ENCODE measurements at places on chromosomes 7 and 10.

- no peak for DNase-seq
Measured at GRCh38 chr7:22884911-22885788, 62.5 kb upstream of the TOMM7 start.

- DNase-seq: no peak
Measured at GRCh38 chr10:5582736-5583135, 58.0 kb downstream of the CALML3 start.

GRCh38 chr10:12594448-12594944 is 245.1 kb downstream of the CAMK1D start:
- DNase-seq: no peak

GRCh38 chr10:114115661-114116445 is 58.1 kb downstream of the CCDC186 start:
- DNase-seq: no peak

DNA sequence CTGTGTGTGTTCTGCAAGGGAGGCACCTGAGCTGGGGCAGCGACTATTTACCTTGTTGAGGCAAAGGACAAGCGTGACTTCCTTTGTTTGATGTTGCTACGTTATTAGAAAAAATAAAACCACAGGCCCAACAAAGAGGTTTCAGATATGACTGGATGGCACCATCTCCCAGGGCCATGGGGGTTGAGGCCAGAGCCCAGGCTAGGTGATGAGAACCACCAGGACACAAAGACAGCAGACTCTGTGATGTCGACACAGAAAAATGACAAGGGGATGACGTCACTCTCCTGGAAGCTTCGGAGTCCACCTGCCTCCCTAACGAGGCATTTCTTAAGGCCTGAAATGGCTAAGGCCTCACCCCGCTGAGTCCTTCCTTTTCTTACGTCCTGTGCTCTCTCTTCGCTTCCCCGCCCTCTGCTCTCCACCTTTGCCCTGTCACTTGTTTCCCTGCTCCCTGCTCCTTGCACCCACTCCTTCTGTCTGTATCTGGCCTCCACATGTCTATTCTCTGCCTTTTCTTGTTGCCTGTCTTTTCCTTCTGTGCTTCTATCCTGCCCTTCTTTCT is 83.0 kb upstream of the ADRB1 start:
- DNase-seq: no peak

DNA sequence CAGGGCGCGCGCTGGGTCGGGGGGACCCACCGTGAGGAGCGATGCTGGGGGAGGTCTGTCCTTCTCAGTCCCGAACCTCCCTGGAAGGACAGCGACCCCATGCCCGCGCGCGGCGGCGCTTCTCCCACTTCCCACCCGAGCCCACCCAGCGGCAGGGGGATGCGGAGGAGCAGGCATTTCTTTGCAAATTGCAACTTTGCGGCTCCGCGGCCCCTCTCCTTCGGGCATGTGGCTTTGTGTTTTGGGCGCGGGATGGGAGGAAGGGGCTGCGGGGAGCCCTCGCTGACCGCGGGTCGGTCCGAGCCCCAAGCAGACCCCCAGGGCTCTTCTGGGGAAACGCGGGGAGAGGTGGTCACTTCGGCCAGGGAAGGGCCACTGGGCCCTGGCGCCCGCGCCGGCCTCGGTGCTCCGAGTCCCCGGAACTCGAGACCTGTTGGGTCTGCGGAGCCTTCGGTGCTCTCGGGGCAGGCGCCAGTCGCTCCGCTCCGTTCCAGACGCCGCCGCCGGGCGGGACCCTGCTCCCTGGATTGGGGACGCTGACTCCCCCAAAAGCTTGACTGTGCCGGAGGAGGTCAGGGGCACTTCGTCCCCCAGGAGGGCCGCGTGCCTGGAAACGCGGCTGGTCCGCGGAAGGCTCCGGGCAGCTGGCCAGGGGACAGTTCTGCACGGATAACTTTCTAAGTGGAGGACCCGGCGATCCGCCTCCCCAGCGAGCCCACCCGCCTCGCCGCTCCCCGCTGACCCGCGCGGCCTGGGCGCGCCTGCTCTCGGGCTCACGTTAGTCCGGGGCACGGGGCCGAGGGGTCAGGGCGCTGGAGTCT is 164.2 kb upstream of the DPP6 start:
- DNase-seq: no peak

DNA sequence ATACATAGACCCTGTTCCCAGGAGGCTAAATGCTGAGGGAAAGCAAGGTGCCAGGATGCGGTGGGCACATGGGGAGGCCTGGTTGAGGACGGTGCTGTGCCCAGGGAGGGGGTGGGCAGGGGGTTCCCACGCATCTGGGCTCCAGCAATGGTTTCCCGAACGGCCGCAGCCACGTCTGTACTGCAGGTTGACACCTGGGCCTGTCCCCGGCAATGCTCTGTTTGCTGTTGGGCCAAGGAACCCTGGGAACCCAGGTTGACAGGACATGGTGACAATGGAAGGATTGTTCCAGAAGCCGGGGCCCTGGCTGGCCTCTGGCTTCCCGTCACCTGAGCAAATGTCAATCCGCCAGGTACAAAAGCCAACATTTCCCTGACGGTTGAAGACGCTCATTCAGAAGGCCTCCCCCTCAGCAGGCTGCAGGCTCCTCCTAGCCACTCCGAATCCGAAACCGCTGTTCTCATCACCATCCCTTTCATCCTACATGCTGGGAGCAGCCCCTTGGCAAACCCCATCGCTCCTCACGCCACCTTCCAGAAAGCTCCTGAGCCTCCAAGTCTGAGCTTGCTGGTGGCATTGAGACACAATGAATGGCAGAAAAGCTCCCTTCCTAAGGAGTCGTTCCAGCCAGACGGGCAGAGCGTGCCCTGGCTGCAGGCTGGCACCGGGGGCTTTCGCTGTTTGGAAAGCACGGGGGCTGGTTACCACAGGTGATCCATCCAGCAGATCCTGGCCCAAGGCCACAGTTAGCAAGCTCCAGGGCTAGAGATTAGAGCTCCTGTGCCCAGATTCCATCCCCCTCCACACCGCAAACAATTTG is 31.2 kb downstream of the SPOCK2 start:
- no peak for DNase-seq

GRCh38 chr7:84985073-84985784 is 201.6 kb downstream of the SEMA3D start:
- no peak for DNase-seq

DNA sequence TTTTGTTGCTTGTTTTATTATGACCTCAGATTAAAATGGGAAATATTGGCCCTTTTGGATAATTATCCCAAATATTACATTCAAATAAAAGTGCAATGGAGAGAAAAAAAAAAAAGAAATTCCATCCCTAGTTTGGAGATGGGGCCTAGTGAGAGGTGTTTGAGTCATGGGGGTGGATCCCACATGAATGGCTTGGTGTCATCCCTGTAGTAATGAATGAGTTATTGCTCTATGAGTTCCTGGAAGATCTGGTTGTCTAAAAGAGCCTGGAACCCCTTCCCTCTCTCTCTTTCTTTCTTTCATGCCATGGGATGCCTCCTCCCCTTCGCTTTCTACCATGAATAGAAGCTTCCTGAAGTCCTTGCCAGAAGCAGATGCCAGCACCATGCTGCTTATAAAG is 44.3 kb downstream of the MSRB2 start:
- no peak for DNase-seq

GRCh38 chr10:126876456-126876855 is 28.8 kb upstream of the DOCK1 start:
- no peak for DNase-seq

- DNase-seq: no peak
Measured at GRCh38 chr10:84344526-84344925, 16.1 kb downstream of the CCSER2 start.

GRCh38 chr10:119644994-119645393 is 6.2 kb upstream of the BAG3 start:
- DNase-seq: no peak

- no peak for DNase-seq
Measured at GRCh38 chr7:41193738-41194282, 509.1 kb downstream of the INHBA start.

- DNase-seq: no peak
Measured at GRCh38 chr10:116254422-116255155, 18.4 kb downstream of the GFRA1 start.

GRCh38 chr7:31114593-31115343 is 62.7 kb downstream of the ADCYAP1R1 start:
- DNase-seq: peak; percentile 40

- DNase-seq: no peak
Measured at GRCh38 chr7:140039896-140040295, 22.9 kb downstream of the PARP12 start.

DNA sequence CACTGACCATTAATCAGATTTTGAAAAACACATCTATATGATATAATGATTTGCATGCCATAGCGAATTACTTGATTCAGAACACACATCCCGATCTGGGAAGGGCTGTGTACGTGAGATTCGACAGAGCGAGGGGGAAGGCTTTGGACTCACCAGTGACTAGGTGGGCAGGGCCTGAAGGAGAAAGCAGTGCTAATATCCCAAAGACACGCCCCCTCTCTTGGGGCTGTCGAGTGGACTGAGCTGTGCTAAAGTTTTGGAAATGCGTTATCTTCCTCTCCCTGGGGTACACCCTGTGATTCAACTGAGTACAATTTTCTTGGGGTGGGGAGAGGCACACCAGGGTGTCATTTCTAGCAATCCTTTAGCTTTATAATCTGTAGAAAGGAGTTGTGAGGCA is 1.8 kb downstream of the LRRC17 start:
- DNase-seq: no peak

- no peak for DNase-seq
Measured at GRCh38 chr10:6354168-6354772, 151.5 kb downstream of the PFKFB3 start.

DNA sequence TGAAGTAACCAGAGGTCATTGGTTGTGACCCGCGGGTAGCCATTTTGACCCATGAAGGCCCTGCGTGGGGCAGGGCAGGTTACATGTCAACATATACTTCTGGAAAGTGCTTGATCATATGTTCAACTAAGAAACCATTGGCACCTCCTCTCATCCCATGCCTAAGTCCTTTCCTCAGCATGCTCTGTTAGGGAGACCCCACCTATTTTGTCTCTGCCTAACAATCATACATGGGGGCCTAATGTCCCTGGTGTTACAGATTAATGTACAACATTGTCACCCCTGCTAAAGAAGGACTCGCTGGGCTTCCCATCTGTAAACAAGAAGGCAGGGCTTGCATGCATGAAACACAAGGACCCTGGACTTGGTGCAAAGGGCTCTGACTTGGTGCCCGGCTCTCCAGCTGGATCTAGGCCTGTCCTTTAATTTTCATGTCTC is 133.7 kb upstream of the TNS3 start:
- no peak for DNase-seq

GRCh38 chr10:46550076-46550790 is 6.2 kb downstream of the GPRIN2 start:
- DNase-seq: peak; percentile 10

GRCh38 chr7:69772718-69773436 is 174.6 kb downstream of the AUTS2 start:
- no peak for DNase-seq

GRCh38 chr7:98078197-98078870 is 28.3 kb upstream of the LMTK2 start:
- DNase-seq: no peak

GRCh38 chr10:60940446-60940845 is 3.5 kb downstream of the RHOBTB1 start:
- DNase-seq: no peak

GRCh38 chr7:79868010-79868409 is 266.6 kb upstream of the GNAI1 start:
- DNase-seq: no peak
